GM12892 (cell line): ENCODE measurements at places on chromosomes 2 and 18.

DNA sequence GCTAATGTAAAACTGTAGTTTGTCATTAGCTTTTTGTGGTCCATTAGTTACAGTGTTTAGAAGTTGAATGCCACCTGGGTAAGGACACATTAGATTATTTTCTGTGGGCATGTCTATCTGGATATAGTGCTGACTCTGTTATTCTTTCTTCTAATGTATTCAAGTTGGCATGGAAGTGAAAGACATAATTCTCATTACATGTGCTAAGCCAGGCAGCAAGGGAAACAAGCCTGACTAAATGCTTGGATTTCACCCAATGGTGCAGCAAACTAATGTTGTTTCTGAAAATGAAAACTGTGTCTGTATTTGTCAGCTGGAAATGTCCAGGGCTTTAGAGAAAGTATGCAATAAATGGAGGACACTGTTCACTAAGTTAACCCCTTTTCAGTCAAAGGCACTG, 100.7 kb downstream of the NUP35 start:
- no peak for DNase-seq

GRCh38 chr18:57923611-57924010, 120.4 kb upstream of the NEDD4L start:
- DNase-seq: no peak

DNA sequence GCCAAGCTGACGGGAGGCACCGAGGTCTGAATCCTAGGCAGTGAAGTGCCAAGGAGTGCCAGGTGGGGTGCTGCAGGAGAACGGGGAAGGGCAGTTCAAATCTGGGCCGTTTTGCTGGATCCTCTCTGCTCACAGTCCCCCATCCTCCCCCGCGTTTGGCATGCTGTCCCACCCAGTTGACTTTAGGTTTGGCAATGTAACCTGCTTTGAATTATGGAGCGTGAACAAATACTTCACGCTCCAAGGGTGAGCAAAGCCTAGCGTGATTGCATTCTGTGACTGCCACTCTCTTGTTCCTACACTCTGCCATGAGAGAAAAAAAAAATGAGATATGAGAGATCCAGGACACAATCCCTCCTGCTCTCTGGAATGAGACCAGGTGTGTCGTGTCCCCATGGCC, 381.9 kb downstream of the ZNF516 start:
- no peak for DNase-seq

DNA sequence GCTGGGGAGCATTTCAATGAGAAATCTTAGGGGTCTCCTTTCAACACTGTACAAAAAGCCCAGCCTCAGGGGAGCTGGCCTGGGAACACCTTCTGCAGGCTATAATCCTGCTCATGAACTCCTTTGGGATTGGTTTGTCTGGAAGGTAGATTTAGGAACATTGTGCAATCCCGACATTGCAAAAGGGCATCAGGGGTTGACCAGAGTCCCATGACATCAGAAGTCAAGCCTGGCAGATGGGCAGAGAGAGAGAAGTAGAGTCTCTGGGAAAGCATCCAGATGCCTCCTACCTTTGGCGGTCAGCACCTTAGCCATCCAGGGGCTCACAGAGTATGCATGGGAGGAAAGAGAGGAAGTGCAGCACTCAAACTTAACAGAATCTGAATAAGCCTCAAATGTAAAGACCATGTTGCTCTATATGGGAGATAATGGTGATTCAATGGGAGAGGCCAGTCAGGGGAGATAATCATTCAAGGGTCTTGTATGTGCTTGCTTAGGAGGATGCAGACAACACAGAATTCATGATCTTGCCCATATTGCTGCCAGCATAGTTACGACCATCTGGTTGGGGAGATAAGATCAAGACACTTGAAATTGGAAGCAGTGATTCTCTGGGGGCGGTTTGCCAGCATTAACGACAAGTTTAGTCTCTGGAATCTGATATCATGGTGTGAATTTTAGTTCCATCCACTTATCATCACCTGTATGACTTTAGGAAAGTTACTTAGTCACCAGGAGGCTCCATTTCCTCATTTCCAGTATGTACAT, 58.3 kb upstream of the UPP2 start:
- DNase-seq: no peak

DNA sequence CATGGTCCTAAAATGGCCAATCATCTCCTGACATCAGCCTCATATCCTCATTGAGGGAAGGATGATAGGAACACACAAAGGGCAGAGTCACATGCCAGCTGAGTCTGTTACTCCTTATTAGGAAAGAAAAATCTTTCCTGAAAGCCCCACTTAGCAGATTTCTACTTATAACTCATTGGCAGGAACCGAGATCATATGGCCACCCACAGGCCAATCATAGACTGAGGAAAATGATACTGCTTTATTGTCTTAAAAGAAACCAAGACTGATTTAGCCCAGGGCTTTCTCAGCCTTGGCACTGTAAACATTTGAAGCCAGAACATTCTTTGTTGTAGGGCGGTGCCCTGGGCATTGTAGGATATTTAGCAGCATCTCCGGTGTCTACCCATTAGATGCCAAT, 18.7 kb downstream of the GKN2 start:
- no peak for DNase-seq
